Stimulated activated CD4-positive, alpha-beta T cell treated with anti-CD3 and anti-CD28 coated beads, Interleukin-2, amount 100 ng/mL, for 48 hours (primary cell): ENCODE measurements at places on chromosomes 13 and 19.

GRCh38 chr19:18865106-18865972 is 30.6 kb downstream of the CERS1 start:
- DNase-seq: no peak

DNA sequence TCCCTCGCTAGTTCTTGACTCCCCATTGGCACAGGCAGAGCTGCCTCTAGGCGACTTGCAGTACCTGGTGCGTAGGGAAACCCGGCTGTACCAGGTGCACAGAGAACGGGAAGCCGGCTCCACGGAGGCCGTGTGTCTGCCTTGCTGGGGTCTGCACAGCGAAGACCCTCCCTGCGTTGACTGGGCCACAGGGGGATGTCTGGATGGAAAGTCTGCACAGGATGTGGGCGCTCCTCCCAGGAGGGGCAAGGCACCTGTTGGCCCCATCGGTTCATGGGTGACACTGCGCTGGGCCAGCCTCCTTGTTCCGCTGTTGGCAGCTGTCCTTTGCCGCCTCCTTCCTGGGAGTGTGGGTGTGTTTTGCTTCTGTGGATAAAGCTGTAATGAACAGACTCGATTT is 138.3 kb downstream of the TEX29 start:
- no peak for DNase-seq

DNA sequence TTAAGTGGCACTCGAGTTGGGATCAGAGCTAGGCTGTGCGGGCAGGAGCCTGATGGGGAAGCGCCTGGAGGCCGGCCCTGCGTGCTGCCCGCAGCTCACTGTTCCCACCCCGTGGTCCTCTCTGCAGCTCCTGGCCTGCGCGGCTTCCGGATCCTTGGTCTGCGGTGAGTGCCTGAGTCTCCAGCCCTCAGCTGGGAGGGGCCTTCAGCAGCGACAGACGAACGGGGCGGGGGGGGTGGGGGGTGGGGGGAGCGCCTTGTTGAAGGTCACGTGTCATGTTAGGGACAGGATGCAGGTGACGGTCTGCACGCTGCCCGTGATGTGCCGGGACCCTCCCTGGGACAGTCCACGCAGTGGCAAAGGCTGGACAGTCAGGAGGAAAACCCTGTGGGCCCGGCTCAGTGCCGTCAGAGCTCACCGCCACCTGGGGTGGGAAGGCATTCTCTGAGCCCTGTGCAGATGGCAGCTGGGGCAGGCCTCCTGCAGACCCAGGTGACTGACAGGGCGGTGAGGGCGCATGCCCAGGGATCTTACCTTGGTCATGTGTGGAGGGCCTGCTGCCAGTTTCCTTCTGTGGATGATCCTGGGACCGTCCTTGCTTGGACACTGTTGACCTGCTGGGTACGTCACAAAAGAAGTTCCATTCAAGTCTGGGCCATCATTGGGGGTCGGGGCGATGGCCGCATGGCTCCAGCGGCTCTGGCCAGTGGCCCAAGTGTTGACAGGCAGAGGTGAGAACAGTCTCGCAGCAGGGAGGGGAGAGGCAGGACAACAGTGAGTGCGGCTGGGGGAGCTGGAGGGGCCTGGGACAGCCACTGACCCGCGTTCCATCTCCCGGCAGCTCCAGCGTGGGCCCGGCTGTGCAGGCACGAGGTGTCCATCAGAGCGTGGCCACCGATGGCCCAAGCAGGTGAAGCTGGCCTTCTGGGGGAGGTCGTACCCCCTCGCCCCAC is 4.3 kb downstream of the NDUFS7 start:
- no peak for DNase-seq

GRCh38 chr13:21015284-21015683 is 46.1 kb downstream of the LATS2 start:
- no peak for DNase-seq

DNA sequence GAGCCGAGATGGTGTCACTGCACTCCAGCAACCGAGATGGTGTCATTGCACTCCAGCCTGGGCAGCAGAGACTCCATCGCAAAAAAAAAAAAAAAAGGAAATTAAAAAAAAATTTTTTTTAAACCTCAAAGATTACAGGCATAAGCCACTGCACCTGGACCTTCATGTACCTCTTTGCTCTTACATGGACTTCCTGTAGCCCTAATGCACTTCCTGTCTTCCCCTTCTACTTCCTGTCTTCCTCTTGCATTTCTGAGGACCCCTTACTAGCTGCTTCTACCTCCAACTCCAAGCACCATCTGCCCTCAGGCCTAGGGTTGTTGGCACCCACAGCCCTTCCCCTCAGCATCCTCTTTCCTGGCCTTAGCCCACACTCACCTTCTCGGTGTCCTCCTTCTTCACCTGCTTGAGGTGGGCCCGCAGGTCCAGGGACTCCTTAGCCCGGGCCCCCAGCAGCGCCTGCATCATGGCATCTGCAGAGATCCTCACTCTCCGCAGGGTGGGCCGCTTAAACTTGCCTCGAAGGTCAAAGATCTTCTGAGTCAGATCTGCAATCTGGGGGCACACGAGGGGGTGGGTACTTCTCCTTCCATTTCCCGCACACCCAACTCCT is 3.8 kb downstream of the TNNI3 start:
- no peak for DNase-seq

- no peak for DNase-seq
These were observed 10.3 kb upstream of the KLK3 start for GRCh38 chr19:50844296-50844935.

GRCh38 chr19:45306518-45307027 is 16.1 kb downstream of the CKM start:
- DNase-seq: no peak

DNA sequence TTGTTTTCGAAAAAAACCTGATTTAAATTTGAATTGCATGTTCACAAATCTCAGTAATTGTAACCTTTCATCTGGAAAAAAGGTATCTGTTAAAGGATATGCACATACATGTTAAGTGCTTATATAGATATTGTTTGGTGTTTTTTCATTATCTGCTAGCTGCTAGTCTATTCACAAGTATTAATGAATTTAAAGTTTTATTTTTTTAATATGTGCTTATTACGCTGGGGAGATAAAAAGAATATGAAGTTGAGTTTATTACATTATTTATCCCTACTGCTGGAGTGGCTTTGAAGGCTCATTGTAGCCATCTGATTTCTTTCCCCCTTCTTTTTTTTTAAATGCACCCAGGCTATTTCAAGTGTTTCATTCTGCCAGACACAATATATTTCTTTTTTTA is 3.9 kb upstream of the MAB21L1 start:
- no peak for DNase-seq

GRCh38 chr19:5705552-5705951 is 14.4 kb downstream of the LONP1 start:
- DNase-seq: no peak

- peak; percentile 72 for DNase-seq
These were observed 4.4 kb upstream of the ZNF681 start for GRCh38 chr19:23762884-23763711.

GRCh38 chr13:85985797-85986196 is 186.6 kb upstream of the SLITRK6 start:
- no peak for DNase-seq

- DNase-seq: no peak
These were observed 541.1 kb upstream of the SPRY2 start for GRCh38 chr13:80881942-80882445.

DNA sequence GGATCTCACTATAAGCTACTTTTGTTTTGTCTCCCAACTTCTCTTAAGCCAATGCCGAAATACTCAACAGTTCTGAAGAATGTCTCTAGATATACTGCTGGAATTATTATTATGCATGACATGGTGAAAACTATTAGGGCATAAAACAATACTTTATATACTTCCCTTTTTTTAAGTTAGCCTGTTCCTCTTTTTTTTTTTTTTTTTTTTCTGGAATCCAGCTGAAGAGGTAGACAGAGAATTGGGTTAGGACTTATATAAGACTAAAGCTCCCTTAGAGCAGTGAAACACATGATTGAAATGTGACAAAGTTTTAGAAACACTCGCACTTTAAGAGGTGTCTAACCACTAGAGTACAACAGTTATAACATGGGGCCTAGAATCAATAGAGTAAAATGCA is 850.9 kb upstream of the PCDH9 start:
- no peak for DNase-seq
